ENCODE measurements at places on chromosomes 6 and 20.

DNA sequence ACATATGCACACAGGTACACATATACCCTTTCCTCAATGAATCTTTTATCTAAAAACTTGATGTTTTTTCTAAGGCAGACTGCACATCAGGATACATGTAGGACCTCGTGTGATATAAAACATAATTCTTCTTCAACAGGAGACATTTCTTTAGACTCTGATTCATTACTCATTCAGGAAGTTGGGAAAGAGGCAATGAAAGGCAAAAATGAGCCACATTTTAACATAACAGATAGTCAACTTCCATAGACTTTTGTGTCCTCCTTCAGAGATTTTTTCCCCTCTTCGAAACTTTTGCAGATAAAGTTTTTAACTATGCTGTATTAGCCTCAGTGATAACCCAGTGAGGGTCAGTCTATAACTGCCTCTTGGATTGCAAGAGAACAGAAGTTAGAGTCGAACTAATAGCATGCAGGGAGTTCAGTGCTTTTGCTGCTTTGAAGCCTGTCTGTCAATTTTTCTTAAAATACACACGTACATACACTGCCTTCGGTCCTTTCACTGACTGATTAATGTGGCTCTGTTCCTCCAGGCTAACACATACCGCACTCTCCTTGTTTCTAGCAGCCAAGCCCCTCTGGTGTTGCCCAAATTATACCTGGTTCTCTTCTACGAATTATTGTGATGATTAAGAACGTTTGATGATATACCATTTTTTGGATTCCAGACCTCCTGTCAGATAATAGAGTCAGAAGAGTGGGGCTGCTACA is 562.5 kb upstream of the MAP3K7 start:
- no peak for DNase-seq

GRCh38 chr6:7588506-7588905 is 1.5 kb upstream of the SNRNP48 start:
- DNase-seq = no peak

DNA sequence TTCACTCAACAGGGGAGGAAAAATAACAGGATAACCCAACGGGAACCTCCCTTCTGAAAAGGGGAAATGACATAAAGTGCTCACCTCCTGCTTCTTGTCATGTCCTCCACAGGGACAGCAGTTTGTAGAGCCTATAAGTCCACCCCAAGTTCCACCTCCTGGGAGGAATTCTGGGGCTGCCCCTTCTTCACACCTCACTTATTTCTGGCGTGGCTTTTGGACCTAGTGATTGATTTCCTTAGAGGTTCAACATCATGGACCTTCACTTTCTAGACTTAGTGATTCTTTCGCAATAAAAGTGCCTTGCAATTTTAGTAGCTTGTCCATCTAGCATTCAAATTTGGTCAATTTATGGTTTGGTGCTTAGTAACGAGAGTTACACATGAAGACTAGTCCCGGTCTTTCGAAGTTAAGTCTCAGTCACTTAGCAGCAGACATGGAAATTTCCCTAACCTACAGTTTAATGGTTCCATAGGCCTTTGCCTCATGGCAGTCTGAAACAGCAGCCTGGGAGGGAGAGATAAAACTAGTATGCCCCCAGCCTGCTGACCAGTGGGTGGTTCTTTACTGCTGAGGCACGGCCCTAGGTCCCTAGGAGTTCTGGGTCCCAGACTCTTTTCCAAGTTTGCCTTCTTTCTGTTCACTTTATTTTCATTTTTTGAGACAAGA is 59.2 kb upstream of the CDKAL1 start:
- no peak for DNase-seq

DNA sequence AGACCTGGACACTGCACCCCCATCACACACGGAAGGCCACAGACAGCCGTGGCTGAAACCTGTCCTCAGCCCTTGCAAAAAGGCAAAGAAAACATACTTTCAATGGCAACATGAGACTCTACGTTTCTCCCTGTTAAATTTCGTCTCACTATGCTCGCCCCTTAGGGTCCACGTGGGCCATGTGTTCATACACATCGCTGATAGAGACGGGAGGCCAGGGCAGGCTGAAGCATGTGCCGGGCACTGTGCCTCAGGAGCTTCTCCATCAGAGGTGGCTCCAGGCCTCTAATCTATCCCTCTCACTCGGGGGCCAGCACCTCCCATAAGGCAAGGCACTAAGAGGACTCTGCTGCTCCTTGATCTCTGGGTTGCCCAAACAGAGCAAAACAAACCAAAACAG is 17.5 kb downstream of the PXDC1 start:
- DNase-seq = no peak

DNA sequence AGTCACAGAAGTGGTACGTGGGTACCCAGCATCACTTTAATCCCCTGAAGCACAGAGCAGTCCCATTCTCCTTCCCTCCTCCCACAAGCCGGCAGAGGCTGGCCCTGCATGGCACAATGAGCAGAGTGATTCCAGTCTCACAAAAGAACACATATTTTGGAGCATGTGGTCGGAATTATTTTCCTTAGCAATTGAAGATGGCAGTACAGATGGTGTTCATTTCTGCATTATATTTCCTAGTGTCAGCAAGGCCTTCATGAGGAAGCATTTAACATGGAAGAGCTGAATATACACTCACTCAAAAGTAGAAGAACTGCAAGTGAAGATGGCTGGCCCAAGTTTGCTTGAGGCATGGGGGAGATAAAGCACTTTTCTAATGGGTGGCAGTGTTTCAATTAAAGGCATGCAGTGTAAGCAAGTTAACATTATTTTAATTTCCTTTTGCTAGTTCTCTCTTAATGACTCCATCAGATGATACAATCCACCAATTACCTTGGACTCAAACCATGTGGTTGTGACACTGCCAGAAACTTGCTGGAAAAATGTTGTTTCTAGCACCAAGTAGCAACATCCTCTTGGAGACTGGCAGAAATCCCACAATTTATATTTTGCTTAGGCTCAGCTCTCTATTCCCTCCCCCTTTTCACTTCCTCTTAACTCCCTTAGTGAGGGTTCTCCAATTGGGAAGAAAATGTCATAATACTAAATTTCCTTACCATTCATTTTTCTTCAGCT is 74.4 kb downstream of the ARHGAP18 start:
- no peak for DNase-seq

- no peak for DNase-seq
Measured at GRCh38 chr20:21520702-21521595, 7.1 kb upstream of the NKX2-2 start.

DNA sequence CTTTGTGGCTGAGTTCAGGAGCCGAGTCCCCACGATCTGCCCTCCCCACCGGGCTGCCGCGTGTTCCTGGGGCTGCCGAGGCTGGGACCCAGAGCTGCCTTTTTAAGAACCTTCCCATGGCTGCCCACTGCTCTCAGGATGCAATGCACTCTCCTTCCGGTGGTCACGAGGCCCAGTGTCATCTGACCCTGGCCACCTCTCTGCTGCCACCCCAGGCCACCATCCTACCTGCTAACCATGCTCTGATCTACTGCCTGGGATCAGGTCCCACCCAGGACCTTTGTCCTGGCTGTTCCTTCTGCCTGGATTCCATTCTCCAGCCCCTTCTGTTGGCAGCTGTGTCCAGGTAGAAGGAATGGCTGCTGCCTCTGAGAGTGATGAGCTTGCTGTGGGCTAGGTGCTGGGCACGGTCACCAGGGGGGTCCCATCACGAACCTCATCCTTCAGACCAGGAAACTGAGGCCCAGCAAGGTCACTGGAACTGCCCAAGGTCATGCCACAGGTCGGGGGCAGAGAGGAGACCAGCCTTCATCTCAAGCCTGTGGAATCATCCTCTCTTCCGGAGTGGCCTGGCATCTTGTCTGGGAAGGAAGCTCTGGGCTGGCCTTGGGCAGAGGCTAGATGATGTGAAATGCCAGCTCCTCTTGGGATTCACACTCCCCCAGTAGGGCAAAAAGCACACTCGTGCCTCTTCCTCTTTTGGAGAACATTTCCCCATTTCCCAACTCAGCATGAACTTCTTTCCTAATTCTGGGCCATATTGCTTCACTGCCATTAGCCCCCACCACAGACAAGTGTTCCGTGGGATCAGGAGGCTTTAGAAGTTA is 20.5 kb downstream of the PCK1 start:
- DNase-seq = no peak

- DNase-seq = no peak
Measured at GRCh38 chr6:136510299-136510698, 39.9 kb downstream of the MAP7 start.

DNA sequence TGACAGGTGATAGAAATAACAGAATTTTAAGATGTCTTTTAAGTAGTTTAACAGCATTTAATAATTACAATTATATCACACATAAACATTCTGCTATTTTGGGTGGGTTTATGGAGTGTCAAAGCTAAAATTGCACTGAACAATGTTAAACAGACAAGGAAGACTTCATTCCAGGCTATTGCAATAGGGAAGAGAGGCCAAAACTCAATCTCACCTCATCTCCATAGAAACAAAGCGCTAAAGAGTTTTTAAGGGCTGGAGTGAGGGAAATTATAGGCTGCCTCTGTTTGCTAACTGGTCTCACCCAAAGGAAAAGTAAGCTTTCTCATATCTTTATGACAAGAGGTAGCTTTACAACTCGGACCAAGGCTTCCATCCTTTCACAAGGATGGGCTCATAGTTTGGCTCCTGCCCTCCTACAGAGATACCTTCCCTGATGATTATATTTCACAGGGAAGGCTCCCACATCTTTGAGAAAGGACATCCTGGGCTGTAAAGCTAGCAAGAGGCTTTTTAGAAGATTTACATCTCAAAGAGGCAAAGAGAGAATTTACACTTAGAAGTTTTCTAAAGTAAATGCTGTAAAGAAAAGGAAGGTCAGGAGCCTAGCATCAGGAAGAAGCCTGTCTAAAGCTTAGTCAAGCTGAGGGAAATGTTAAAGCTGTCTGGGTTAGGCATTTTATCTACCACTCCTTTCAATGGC is 350.2 kb upstream of the IMPG1 start:
- DNase-seq = no peak

Measured in CD4-positive, alpha-beta T cell treated with Interleukin-15 for 1 hour (primary cell).